ENCODE measurements at places on chromosomes 4 and X. TPM values are rescaled to one million over a fixed set of nuclear protein-coding genes. Genes with fewer than 3 reads are reported as not detected.

XIAP gene
- total RNA-seq, result 17.7 TPM

COL25A1 gene
- total RNA-seq, result 0.65 TPM

NCAPG gene
- total RNA-seq, result 66.9 TPM

FHIP1A gene
- 8.5 TPM for total RNA-seq

FAM50A gene
- total RNA-seq, result 74.1 TPM

XPNPEP2 gene
- total RNA-seq, result not detected

- no peak for DNase-seq
Observed at GRCh38 chr4:114312338-114312737, 286.3 kb upstream of the UGT8 start.

DNA sequence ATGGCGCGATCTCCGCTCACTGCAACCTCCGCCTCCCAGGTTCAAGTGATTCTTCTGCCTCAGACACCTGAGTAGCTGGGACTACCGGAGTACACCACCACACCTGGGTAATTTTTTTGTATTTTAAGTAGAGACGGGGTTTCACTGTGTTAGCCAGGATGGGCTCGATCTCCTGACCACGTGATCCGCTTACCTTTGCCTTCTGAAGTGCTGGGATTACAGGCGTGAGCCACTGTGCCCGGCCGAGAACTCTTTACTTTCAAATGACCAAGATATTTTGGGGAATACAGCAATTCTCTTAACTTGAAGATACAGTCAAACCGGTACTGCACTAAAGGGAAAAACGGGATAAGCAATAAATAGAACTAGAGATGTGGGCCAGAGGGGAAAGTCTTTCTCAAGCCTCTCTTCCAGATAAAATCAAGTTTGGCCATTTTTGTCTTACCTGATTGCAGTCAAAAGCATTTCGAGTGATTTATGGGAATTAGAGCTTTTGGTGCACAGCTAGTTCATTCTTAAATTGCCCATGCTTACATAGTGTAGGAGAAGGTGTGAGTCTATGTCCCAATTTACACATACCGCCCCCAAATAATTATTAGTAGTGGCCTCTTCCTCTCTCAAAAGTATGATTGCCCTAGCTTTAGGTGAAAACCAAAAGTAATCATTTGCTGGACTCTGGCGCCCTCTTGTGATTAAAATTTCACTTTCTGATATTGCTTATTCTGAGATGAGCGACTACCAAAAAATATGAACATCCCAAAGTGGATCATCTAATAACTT lies 53.2 kb upstream of the ABCG2 start:
- DNase-seq, result no peak

DNA sequence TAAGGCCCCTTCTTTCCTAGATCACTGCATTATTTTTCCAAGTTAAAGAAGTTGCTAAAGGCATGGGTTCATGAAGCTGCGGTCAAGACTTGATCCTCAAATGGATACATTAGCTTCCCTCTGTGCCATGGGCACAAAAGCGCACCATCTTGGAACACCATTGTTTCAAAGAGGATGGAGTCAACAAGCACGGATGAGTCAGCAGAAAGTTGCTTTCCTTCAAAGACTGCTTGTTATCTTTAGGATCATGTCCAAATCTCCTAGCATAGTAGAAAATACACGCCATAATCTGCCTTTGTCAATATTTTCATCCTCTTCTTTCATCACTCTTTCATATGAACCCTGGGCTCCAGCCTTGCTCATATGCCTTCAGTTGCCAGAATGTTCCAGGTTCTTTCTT lies 226.8 kb upstream of the GATB start:
- DNase-seq, result no peak

DNA sequence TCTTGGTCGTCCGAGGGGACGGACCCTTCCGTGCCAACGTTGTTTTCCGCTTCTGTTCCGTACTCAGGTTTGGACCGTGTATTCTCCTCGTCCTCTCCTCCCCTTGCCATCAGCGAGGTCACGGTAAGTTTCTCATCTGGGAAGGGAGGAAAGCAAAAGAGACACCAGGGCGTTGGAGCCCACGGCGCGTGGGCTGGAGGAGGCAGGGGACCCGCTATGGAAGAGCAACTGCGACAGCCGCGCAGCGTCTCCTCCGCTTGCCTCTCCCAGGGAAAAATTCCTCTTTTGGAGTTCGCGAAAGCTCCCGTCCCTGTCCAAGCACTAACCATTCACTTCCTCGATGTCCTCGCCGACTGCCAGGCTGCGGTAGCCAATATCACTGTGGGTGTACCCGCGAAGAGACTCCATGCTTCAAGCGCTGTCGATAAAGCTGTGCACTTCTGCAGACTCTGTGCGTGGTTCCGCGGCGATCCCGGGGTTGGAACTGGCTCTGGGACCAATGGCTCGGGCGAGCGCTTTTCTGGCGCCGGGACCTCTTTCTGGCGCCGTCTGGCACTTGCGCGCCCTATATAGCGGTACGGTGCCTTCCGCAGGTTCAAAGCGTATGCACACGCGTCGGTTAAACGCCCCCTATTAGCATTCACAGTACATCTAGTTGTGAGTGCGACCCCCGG lies at the start of gene ESX1:
Gene ESX1 (minus strand): TSS at position 492 of the 674 bp plus-strand sequence. CDS start 84 bp downstream, at position 408.
- no peak for DNase-seq

DNA sequence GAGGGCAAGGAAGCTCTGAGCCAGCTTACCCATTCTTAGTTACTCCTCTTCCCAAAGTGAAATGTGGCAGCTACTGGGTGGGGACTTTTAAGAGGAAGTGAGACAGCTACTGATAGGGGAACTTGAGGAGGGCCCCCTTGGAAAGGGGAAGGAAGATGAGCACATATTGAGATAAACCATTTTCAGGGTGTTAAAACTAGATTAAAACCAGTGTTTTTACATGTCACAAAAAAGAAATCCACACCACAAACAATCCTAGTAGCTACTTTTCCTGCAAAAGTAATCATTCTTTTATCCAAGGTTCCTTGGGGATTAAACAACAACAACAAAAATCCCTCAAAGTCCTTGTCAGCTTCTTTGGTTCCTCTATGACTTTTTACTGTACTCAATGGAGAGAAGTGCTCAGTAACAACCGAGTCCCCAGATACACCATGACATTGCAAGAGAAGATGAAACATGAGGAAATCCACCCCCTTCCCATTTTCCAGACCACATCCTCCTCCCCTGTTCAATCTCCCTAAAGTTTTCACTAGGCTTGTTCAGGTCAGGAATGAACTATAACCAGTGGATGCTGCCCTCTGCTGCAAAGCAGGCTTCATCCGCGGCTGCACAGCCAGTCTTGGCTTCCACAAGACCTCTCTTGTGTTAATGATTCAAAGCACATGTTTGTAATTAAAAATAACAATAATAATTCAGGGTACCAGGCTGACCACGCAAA lies 113.5 kb upstream of the TMEM164 start:
- no peak for DNase-seq

DNA sequence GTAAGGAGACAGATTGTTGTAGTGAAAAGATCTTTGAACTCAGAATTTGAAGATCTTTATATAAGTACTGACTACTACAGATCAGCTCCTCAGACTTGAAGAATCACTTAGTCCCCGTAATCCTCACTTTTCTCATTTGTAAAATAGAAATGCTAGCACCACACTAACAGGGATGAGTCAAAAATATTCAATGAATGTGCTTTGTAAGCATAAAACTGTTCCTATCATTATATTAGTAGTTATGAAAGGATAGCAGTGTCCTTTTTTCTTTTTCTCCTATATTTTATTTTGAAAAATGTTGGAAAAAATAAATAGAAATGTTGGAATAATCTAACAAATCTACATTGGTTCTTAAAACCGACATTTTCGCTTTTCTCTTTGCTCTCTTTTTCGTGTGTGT lies 25.4 kb downstream of the NFKB1 start:
- no peak for DNase-seq

- no peak for DNase-seq
Observed at GRCh38 chrX:152915541-152916241, 17.8 kb downstream of the ZNF185 start.

GRCh38 chr4:7016512-7016911 lies 26.7 kb upstream of the TADA2B start:
- DNase-seq, result no peak

DNA sequence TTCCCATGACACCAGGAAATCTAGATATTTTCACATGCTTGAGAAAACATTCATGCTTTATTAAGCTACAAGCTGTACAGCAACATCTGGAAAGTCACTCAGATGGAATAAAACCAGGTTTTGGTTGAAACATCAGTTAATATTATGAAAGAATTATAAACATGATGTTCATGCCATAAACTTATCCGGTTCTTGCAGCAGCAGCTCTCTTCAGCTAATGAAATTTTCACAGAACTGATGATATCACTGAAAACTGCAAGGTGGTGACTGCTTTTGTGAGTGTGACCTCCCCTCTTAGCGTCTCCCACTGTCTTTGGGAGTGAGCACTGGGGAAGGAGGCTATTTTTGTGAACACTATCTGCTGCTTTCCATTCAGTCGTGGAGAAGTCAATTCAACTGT lies 56.9 kb downstream of the ARHGAP10 start:
- no peak for DNase-seq

DNA sequence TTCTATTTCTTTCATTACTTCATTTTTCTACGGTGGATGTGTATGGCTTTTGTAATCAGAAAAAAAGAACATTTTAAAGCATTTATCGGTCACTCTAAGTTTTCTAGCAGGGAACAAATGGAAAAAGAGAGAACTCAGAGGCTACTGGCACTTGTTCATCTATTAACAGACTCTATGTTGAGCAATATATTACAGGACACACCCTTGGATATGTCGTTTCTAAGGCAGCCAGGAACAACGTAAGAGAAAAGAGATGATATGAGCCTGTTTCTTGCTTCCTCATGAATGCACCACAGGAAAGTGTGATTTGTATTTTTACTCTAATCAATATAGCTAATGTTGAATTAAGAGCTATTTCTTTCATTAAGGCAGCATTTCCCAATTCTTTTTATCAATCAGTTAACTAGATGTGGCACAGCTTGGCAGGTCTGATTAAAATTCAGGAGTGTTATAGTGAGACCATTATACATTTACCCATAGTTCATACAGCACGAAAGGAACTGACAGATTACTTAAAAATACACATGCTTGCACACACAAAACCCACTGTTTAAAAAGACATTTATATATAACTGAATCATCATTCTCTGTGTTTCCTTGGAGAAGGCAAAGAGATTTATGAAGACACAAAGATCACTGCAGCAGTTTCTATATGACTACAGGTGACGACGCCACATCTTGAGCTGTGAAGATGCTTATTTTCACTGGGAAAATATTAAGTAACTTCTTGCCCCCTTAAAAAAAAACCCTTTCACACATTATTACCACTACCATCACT lies 13.0 kb downstream of the RAB9B start:
- no peak for DNase-seq

- DNase-seq, result no peak
Observed at GRCh38 chr4:127528302-127528701, 104.5 kb upstream of the INTU start.

GRCh38 chrX:66002824-66003680 lies 36.8 kb downstream of the VSIG4 start:
- no peak for DNase-seq

- no peak for DNase-seq
Observed at GRCh38 chr4:168924667-168925066, 85.4 kb downstream of the CBR4 start.

- peak; percentile 36 for DNase-seq
Observed at GRCh38 chr4:155339588-155339987, 37.2 kb downstream of the MAP9 start.

GRCh38 chr4:164536814-164537213 lies 217.1 kb upstream of the SMIM31 start:
- peak; percentile 54 for DNase-seq

DNA sequence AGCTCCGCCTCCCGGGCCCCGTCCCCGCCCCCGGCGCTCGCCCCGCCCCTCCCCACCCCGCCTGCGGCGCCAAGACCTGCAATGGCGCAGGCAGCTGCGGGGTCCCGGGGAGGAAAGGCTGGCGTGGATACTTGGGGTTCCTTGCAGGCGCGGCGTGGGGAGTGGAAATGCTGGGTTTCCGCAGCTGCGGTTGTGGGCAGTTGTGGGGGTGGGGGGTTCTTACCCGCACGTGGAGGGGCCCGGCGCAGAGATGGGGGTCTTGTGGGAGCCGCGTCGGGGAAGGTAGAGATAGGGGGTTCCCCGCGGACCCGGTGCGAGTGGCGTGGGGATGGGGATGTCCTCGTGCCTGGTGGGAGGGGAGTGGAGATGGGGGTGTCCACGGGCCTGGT lies 680 bp upstream of the ASMTL start:
- no peak for DNase-seq

- no peak for DNase-seq
Observed at GRCh38 chr4:108107729-108108382, 60.9 kb downstream of the LEF1 start.

DNA sequence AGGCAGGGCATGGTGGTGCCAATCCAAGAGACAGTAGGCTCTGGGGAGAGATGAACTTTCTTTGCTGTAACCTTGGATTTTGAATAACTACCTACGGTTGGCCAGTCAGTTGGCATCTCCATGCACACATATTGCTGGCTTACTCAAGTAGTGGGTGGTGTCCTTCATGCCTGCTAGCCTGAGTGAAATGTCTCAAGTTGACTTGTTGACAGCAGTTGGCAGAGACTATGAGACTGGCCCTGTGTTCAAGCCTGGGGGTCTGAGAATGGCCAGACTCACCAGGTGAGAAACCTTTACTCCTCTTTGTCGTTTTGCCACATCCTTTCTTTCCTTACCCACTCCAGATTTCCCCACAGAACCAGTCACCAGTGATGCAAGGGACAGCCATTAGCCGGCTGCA lies 173.3 kb downstream of the MID1IP1 start:
- no peak for DNase-seq

DNA sequence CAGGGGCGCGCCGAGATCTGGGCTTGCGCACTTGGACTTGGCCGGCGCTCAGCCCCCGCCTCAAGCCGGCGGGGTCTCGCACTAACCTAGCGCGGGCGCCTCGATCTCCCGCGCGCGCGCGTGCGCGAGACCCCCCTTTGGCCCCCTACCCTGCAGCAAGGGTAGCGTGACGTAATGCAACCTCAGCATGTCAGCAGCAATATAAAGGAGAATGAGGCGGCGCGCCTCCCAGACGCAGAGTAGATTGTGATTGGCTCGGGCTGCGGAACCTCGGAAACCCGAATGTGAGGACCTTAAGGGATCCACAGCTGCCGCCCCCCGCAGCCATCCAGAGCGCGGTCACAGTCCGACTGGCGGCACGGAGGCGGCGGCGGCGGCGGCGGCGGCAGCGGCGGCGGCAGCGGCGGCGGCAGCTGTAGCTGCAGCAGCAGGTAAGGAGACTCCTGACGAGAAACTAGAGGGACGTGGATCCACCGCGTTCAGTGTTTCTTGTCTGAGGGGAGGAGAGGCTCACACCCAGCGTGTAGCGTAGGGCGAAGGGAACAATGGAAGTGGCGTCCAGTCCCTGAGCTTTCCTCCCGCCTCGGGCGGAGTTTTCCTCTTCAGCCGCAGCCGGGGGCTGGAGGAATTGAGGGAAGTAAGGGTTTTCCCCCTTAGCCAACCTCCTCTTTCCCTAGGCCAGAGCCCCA lies at the start of the genes SATL1 and ZNF711:
Gene SATL1 (minus strand): TSS at position 19 of the 689 bp plus-strand sequence. CDS start 134,811 bp downstream, outside the sequence.
Gene ZNF711 (plus strand): TSS at position 231 of the 689 bp plus-strand sequence. CDS start 3,582 bp downstream, outside the sequence.
- no peak for DNase-seq

- DNase-seq, result no peak
Observed at GRCh38 chrX:1945879-1946278, 331.0 kb downstream of the ASMT start.

- DNase-seq, result no peak
Observed at GRCh38 chrX:120021927-120022326, 55.6 kb downstream of the RHOXF2B start.

GRCh38 chr4:67776746-67777145 lies 22.6 kb upstream of the GNRHR start:
- DNase-seq, result no peak
